ENCODE measurements at places on chromosomes 3 and 15. TPM values are rescaled to one million over a fixed set of nuclear protein-coding genes. Genes with fewer than 3 reads are reported as not detected.

- no peak for DNase-seq
Measured at GRCh38 chr15:67979281-67979680, 74.8 kb upstream of the PIAS1 start.

DNA sequence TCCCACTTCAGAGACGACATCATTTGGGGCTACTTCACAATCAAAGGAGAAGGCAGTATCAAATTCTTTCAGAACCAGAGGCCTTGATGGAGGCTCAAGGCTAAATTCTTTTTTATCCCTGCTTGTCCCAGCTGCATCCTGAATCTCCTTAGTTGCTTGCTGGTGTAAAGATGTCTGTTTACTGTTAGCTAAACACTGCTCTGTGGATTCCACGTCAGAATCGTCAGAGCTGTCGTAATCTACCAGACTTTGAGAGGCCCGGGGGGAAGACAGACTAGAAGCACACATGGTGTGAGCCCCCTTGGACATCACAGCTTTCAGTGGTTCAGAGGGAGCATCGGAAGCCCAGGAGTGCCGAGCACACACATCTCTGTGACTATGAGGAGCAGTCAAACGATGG is 32.6 kb downstream of the LINS1 start:
- DNase-seq, result no peak

DNA sequence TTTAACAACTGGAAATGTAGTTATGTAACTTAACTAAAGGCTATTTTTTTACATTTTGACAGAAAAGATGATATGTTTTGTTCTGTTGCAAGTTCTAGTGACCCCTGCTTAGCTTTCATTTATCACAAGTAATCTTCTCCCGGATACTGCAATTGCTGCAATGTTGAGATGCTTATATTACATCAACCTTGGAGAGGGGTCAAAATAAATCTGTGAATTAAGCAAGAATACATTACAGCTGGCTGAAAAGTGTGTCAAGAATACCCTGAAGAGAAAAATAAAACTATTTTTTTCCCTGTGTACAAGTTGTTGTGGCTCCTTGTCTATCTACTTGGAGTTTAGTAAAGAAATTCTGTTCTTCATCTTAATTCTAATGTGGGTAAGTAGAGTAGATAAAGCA is 232.1 kb upstream of the GOLIM4 start:
- no peak for DNase-seq

DNA sequence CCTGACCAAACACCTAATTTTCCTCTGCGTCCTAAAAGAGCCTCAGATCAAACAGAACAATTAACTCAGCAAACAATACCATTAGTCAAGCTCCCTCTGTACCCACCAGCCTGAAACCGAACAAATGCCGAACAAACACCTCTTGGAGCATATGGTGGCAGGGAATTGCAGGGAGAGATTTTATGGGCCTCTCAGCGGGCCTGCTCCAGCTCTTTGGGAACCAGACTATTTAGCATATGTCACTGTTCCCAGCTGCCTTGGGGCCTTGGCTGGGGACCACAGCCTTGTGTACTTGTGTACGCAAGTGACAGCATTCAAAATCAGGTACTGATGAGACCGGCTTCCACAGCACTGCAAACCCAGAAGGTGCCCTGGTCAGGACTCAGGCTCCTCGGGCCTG is 388.8 kb upstream of the PPP2R3A start:
- no peak for DNase-seq

ACAN gene
- total RNA-seq, result not detected

ATP2B2 gene
- total RNA-seq, result not detected

VIPR1 gene
- total RNA-seq, result not detected

Measured in SJSA1 (cell line).